Muscle of back (tissue), 13 donors: ENCODE measurements at places on chromosomes 16 and 17. TPM values are rescaled to one million over a fixed set of nuclear protein-coding genes. Genes with fewer than 3 reads are reported as not detected.

Gene ANKS4B
- polyA plus RNA-seq, result not detected

DNA sequence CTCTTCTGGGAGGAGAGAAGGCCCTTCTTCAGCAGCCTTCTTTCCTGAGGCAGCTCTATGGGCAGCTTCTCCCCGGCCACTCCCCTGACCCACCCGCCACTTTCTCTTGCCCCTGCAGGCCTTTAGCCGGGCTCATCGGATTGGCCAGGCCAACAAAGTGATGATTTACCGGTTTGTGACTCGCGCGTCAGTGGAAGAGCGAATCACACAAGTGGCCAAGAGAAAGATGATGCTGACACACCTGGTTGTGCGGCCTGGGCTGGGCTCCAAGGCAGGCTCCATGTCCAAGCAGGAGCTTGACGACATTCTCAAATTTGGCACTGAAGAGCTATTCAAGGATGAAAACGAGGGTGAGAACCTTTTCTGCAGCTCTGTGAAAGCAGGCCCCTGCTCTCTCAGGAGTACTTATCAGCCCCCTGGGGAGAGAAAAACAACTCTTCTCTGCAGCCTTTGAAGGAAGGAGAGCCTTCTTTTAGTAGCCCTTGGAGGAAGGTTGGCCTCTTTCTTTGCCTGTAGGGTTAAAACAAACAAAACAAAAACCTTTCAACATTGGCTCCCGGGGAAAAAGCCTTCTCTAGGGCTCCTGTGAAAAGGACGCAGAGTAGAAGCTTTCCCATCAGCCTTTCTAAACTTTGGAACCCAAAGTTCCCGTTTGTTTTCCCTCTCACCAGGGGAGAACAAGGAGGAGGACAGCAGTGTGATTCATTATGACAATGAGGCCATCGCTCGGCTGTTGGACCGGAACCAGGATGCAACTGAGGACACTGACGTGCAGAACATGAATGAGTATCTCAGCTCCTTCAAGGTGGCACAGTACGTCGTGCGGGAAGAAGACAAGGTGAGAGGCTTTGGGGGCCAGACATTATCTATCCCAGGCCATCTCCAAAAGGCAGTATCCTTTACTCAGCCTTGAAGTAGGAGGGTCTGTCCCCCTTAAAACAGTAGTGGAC, 12.7 kb downstream of the RNF227 start:
- DNase-seq, result no peak

DNA sequence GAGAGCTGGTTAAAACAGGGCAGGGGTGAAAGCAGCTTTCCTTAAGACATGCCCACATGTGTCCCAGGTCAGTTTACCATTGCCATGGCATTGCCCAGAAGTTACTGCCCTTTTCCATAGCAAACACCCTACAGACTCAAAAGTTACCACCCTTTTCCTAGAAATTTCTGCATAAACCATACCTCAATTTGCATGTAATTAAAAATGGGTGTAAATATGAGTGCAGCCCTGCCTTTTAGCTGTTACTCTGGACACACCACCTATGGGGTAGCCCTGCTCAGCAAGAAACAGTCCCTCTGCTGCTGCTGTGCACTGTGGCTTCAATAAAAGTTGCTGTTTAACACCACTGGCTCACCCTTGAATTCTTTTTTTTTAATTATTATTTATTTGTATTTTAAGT, 168.5 kb upstream of the C16orf82 start:
- DNase-seq, result no peak

DNA sequence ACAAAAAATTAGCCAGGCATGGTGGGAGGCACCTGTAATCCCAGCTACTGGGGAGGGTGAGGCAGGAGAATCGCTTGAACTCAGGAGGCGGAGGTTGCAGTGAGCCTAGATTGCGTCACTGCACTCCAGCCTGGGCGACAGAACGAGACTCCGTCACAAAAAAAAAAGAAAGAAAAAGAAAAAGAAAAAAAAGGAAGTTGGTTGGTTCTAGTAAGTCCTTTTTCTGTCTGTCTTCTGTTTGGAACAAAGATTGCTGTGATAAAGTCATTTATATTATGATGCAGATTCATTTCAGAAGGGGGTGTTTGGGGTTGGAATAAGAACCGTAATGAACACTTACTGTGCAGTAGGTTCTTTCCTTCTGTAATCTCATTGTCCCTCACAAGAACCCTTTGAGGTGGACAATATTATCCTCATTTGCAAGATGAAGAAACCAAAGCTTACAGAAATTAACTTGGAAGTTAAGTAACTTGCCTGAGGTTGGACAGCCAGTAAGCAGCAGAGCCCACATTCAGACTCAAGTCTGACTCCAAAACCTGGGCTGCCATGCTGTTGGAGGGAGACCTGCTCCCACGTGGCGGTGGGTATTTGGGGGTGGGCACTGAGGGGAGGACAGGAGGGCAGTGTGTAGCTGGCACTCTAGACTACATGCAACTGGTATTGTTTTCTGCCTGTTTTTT, 10.3 kb downstream of the MINK1 start:
- no peak for DNase-seq

Gene KCNAB3
- polyA plus RNA-seq, result 6.7 TPM

Gene KRTAP4-3
- polyA plus RNA-seq, result not detected

DNA sequence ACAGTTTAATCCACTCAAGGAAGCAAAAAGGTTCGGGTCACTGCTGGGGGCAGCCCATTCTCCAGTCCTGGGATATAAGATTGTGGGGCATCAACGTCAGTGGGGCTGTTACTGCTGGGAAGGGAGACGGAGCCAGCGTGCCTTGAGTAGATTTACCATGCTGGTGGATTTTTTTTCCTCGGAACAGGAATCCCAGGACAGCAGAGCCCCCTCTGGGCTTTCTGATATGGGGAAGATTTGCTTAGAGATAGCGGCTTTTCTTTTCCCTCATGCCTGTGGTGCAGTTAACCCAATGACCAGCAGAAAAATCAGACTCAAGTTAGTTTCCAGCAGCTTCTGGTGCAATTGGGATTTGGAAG, 35.4 kb downstream of the WSCD1 start:
- no peak for DNase-seq

Gene RPH3AL
- 4.6 TPM for polyA plus RNA-seq

Gene HOXB13
- polyA plus RNA-seq, result not detected

Gene CD300E
- 0.23 TPM for polyA plus RNA-seq

Gene SULT1A4
- 9.4 TPM for polyA plus RNA-seq

Gene RFFL
- 6.8 TPM for polyA plus RNA-seq

DNA sequence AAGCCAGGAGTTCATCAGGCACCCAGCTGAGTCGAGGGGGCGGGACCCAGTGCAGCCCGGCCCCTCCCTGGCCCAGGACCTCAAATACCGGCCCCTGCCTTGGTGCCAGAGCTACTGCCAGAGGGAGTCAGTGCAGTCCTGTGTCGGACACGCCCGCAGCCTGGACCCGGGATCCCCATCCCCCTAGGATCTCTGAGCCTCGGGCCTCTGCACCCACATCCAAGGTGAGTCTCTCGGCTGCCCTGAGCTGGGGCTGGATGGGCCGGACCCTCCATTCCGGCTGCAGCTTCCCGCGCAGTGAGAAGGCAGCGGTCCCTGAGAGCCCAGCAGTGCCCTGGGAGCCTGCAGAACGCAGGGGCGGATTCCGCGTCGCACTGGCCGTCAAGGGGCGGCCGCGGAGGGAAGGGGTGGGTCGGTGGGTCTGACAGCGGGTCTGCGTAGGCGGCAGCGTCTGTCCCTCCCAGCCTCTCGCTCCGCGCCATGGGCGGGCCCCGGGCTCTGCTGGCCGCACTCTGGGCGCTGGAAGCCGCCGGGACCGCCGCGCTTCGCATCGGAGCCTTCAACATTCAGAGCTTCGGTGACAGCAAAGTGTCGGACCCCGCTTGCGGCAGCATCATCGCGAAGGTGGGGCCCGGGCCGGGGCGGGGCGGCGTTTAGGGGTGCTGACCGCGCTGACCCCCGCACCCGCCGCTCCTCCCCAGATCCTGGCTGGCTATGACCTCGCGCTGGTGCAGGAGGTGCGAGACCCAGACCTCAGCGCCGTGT, at the start of gene DNASE1L2:
Gene DNASE1L2, plus strand, starts transcription at position 108 of the 765 bp plus-strand sequence. Its CDS starts 373 bp downstream, at position 481.
- DNase-seq, result peak; percentile 65
